ENCODE measurements at places on chromosomes 16 and 17. TPM values are rescaled to one million over a fixed set of nuclear protein-coding genes. Genes with fewer than 3 reads are reported as not detected.

Gene FBXL16
- 0.45 TPM for total RNA-seq

Gene C17orf78
- not detected for total RNA-seq

Gene CORO1A
- total RNA-seq: 17.2 TPM

Gene PLA2G10
- total RNA-seq: not detected

All from esophagus muscularis mucosa (tissue), 4 donors.